ENCODE measurements at places on chromosomes 2 and 18. TPM values are rescaled to one million over a fixed set of nuclear protein-coding genes. Genes with fewer than 3 reads are reported as not detected.

The UGT1A1 gene
- not detected for total RNA-seq

The TRIM54 gene
- total RNA-seq = not detected

The PAX3 gene
- total RNA-seq = not detected

The C2orf81 gene
- 2.4 TPM for total RNA-seq

The C1QL2 gene
- total RNA-seq = not detected

DNA sequence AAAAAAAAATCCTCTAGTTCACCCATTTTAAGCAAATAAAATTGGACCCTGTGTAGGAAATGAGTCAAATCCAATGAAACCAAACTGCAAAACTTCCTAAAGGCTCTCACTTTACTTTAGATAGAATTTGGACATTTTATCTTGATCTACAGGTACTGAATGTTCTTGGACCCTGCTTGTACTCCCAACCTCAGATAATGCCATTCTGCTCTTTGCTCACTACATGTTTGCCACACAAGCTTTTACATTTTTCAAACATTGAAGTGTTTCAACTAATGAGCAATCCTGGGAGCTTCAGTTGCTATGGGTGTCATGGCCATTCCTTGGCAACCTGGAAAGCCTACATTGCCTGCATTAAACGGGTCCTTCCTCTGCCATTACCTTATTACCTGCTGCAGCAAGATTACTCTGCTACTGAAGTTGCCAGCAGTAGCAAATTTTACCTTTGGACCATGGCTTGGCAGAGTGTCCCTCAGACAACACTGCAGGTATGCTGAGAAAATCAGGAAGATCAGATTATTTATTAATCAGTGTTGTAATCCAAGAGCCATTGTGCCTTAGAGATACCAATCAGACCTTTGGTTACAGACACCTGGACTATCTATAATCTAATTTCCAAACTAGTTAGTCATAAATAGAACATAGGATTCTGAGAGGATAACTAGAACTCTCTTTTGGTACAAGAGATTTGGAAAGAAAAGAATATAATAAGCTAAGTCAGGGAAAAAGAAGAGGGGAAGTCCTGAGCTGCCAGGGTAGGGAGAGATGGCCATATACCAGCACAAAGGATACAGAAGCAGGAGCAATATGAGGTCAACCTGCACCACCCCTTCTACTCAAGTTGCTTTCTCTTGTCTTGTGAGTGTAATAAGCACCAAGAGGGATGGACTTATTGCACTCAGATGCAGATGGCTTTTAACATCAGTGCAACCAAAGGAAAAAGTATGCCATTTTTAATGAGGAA is 293.3 kb upstream of the TFPI start:
- DNase-seq = no peak

DNA sequence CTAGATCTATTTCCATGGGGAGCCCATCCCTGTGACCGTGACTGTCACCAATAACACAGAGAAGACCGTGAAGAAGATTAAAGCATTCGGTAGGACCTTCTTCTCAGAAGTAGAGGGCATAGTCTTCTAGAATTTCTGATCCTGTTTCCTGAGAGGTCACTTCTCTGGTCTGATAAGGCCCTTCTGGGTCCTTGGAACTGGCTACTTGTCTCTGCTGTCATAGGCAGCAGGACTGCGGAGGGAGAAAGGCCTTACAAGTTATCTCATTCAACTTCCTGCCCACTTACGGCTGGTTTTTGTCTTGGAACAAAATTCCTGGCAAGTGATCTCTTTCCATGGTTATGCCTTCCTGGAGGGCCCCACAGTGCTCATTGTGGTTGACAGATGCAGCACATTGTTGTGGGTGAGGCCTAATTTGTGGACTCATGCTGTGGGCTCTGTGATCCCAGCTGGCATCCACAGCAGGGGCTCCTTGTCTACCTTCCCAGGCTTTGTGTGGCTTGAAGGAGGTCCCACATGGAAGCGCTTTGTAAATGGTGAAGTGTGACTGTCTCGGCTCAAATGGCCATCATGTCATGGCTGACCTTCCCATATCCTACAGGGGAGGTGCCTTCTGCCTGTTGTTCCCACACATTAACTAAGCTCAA is 22.0 kb downstream of the SAG start:
- no peak for DNase-seq

DNA sequence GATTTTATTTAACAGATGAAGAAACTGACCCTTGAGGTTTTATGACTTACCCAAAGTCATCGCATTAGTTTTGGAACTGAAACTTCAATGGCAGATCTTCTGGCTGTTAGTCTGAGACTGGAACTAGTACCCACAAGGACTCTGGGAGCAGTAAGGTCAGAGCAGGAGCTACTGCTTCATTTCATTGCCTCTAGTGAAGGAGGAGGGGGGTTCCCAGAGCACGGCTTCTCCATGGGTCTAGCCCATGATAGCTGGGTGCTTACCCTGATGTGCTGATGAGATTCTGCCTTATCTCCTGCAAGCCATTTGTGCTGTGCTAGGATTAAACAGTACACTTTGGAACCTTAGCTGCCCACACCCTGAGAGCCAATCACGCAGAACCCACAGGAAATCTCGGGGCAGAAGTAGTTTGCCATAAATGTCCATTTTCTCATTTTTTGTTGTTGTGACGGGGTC is 5.4 kb upstream of the RNASEH1 start:
- DNase-seq = no peak
